CD4-positive, alpha-beta T cell treated with Interleukin-4 for 1 hour (primary cell): ENCODE measurements at places on chromosomes 12 and 14.

- no peak for DNase-seq
These were observed 164.4 kb downstream of the CAND1 start for GRCh38 chr12:67433385-67434175.

GRCh38 chr12:124804011-124804621 lies 59.5 kb downstream of the SCARB1 start:
- DNase-seq = no peak

DNA sequence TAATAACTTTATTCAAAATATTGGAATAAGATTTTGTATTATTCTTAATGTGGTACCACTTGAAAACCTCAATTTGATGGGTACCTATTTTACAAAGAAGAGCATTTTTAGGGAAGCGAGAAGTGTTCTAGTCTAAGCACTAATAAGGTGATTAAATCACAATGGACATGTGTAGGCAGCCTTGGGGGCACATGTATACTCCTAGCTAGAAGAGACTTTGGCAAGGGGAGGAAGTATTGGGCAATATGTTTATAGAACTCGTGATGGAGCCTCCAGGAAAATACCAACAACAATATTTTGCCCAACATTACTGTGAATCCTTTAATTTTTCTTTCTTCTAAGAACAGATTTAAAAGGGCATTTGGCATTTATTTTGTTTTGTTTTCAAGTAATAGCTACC lies 280.3 kb downstream of the ADAMTS20 start:
- DNase-seq = no peak

GRCh38 chr12:2311020-2311778 lies 258.4 kb downstream of the CACNA1C start:
- no peak for DNase-seq

DNA sequence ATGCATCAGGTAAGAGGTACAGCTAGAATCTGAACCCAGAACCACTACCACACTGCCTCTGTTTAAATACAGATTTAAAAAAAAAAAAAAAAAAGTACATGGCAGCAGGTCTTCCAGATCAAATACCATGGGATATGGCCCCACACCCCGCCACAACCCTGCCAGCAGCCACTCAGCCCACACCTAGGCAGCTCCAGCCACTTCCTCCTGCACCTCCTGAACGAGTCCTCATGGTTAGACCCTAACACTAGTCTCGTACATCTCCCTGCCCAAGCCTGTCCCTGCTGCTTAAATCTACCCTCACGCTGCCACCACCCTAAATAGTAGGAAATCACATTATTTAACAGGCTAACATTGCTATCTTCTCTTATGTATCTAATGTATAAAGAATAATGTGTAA lies 12.6 kb downstream of the SETD3 start:
- DNase-seq = no peak

GRCh38 chr12:23921099-23921856 lies 28.2 kb downstream of the SOX5 start:
- DNase-seq = no peak

DNA sequence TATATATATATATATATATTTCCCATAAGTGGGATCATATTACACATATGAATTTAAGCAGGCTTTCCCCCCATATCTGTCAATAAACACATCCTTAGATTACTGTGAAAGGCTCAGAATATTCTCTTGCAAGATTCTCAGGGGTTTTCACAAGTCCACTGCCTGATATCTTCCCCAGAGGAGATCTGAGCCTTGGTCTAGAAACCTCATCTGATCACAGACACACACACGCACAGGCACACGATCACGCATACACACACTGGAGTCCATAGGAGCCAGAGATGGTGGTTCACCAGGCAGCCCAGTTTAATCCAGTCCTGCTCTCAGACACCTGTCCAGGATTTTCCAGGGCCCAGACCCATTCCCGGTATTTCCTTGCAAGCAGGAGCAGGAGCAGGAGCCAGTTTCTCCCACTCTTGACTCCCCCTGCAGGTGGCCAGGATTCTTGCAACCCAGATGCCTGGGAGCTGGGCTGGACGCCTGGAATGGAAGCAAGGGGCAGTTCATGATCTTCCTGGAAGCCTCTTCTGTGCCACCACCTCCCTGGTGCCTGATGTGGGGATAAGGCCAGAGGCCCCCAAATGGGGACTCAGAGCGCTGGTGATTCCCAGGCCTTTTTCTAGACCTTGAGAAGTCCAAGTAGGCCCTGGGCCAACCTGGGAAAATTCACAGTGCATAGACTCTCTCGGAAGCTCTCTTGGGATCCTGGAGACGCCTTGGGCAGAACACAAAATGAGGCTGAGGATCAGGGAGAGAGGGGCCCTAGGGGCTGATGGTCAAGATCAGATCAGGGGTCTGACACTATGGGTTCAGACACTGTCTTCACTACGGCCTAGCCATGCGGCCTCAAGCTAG lies 16.5 kb upstream of the KRT78 start:
- DNase-seq = peak; percentile 9

GRCh38 chr12:48285751-48286650 lies 64.7 kb downstream of the ZNF641 start:
- peak; percentile 31 for DNase-seq

DNA sequence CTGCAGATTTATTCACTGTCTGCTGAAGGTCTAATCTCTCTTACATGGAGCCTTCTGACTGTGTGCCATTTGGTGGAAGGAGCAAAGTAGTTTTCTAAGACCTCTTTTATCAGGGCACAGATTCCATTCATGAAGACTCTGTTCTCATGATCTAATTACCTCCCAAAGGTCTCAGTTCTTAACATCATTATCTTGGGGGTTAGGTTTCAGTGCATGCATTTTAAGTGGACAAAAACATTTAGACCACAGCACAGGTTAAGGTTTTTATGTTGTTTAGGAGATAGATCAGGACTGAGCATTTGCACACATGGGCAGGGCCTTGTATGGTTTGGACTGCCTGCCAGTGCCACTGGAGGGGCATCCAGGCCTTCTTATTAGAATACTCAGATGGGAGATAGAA lies 746.1 kb downstream of the C12orf50 start:
- DNase-seq = no peak

DNA sequence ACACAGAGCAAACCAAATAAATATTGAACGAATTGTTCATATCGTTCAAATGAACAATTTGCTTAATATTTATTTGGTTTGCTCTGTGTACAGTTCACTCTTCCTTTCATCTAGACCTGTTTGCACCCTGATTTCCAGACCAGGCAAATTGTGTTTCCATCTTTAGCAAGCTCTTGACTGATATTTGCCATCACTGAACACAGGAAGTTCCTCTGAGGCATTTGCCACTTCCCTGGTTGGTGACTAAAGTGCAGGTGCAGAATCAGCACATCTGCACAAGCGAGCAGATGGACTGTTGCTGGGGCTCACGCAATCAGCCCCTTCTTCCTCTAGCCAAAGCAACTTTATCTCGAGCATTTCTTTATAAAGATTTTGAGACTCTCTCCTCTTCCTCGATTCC lies 112.9 kb downstream of the DAAM1 start:
- peak; percentile 14 for DNase-seq

GRCh38 chr12:49367381-49368239 lies at the start of gene SPATS2:
Gene SPATS2, plus strand, starts transcription at chr12:49367462. Its CDS starts 93,551 bp downstream, at chr12:49461013.
- no peak for DNase-seq

- no peak for DNase-seq
These were observed 5.8 kb downstream of the SLC24A4 start for GRCh38 chr14:92328664-92329255.

- no peak for DNase-seq
These were observed 10.7 kb downstream of the AGAP2 start for GRCh38 chr12:57727758-57728395.

DNA sequence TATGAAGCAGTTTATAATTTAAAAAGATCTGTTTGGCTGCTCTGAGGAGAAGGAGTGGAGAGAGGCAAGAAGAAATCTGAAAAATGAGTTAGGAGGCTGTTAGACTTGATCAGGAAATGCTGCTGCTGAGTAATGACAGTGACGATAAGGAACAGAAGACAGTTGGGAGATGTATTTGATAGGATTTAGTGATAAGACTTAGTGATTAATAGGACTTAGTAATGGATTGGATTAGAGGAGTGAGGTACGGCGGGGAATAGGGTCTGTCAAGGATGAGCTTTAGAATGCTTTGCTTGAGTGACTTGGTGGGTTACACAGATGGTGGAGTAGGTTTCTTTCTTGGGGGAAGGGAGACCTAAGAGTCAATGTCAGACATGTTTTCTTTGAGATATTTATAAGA lies 31.7 kb downstream of the UNC79 start:
- DNase-seq = no peak

GRCh38 chr12:69834576-69834975 lies 9.5 kb downstream of the MYRFL start:
- no peak for DNase-seq
